ENCODE measurements at places on chromosomes 7 and 10.

DNA sequence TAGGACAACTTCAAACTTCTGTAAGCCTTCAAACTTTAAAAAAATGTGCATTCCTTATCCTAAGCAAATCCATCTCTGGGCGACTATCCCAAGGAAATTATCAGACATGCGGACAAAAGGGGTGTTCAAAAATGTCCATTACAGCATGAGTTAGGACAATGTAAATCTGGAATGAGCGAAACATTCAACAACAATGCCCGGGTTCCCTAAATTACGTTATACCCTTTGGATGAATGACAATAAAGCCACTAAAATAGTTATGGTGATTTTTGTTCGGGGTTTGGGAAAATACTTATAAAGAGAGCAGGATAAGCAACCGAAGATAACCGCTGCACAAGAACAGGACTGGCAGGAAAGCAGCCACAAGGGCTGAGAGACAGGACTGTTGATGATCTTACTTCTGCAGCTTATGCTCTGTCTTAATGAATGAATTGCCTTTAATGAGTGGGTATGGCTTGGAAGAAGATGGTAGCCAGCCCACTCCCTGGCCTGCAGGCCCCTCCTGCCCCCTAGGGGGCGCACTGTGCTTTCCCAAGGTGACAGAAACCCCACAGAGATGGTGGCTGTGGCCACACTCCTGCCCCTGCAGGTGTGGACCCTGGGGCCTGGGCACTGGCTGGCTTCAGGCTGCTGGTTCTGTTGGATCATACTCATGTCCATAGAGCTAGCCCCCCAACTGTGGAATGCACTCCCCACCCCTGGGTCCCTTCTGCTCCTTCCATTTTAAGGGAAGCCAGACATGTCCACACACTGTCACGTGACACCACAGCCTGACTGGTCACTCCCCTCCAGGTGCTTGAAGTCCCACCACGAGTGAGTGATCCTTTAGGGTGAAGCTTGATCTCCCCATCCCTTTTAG is 45.0 kb downstream of the ZCCHC24 start:
- no peak for DNase-seq

DNA sequence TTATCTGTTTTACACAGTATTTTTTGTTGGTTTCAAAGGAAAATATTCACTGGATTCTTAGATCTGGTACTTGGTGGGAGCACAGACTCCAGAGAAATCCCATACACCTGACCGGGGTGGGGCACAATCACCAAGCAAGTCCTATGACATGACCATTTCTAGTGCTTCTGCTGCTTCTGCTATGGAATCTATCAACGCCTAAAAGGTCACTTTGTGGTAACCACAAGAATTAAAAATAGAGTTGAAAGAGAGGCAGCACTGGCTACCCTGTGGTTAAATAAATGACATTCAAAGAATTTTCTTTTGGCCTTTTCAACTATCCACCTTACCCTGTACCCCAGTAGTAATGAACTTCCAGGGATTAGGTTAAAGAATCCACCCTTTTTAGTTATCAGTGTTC is 329.9 kb upstream of the VWC2 start:
- no peak for DNase-seq

- DNase-seq: no peak
Measured at GRCh38 chr10:71580926-71581325, 138.7 kb downstream of the C10orf105 start.

DNA sequence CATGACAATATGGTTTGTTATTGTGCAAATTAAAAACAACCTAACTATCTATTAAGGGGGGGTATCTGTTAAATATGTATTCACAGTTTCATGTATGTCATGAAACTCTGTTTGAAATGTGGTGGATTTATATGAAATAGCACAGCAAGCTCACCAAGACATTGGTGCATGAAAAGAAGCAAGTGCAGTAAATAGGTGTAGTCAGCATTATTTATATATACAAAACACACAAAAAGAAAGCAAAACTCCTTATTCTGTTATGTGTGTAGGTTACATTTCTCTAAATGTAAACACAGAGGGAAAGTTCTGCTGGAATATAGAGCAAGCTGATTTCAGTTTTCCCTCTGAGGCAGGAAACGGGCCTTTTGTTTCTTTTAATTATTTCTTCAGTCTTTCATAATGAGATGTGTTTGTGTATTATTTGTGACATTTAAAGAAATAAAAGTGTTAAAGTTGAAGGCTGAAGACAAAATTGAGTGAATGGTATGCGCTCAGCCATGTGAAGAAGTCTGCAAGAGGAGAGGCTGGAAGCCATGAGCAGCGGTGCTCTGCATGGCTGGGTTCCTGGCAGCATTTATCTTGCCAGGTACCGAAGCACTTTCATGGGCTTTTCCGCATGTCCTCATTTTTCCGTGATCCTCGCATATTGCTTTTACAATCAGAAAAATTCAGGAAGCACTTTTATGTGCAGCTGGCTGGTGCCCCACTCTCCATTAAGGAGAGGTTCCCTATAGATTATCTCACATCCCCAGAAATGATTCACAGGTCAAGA is 38.5 kb downstream of the GRID1 start:
- DNase-seq: no peak

DNA sequence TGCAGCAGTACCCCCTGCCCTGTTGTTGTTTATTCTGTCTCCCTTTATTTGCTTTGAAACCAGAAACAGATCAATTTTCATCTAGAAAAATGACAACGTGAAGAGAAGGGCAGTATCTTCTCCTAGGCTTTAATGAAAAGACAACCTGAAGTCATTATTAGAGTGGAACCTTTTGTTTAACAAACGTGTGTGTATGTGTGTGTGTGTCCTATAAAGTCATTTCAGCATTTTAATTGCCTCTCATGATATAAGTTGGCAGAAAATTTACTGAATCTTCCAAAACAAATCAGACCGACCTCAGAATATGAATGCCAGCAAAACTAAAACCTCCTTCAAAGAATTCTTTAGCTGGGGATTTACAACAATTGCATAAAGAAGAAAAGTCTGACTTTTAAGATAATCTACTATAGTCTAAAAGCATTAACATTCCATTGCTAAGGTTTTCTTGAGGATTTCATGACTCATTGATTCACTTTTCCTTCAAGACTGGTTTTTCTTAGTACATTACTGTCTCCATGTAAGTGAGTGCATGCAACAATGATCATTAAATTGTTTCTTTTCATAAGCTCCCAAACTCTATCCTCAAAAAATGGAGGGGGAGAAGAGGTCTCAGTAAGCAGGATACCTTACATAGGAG is 3.2 kb downstream of the GLI3 start:
- DNase-seq: no peak

DNA sequence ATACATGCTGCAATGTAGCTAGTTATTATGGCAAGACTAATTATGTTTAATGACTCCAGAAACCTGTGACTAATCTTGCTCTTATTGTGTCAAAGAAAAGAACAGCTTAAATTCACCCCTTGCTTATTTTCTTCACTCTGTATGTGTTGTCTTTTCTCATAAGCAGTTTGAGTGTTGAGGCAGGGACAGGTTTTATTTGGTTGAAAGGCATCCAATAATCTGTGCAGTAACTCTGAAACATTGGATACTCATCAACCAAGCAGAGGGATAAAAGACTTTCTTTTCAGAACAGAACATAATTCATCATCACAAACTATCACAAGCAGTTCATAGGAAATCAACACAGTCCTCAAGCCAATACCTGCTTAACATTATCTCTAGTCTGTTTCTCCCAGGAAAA is 797.6 kb upstream of the MBL2 start:
- no peak for DNase-seq
